Effector memory CD4-positive, alpha-beta T cell (primary cell): ENCODE measurements at places on chromosomes 3 and 15.

GRCh38 chr3:66377800-66378199 is 123.0 kb downstream of the LRIG1 start:
- H3K27me3 ChIP-seq: no peaks in the 10 kb centered on the region
- H3K36me3 ChIP-seq: peaks cover 38% of the 10 kb centered on the region
- H3K27ac ChIP-seq: peak overlapping the region; percentile 45
- H3K4me1 ChIP-seq: peaks cover 14% of the 10 kb centered on the region
- DNase-seq: no peak
- no peak overlapping the region for H3K4me3 ChIP-seq

GRCh38 chr15:66748708-66749035 is 46.6 kb downstream of the SMAD6 start:
- H3K27me3 ChIP-seq: no peaks in the 10 kb centered on the region
- DNase-seq: no peak
- no peaks in the 10 kb centered on the region for H3K36me3 ChIP-seq
- H3K27ac ChIP-seq: no peak overlapping the region

DNA sequence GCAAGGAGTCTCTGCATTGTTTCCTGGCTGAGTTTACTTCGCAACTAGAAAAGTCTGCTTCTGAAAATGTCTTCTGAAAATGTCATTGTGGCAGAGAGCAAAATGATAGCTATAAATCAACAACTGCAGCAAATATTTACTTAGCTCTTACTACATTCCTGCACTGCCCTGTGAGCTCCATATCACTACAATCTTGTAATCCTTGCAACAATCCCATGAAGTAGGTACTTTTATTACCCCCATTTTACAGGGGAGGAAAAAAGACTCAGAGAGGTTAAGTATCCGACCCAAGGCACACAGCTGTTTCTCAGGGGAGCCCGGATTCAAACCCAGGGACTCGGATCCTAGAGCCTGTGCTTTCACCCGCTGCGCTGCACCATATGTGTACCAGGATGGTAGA is 34.2 kb upstream of the SPTBN5 start:
- H3K4me3 ChIP-seq: no peak overlapping the region
- peaks cover 6% of the 10 kb centered on the region for H3K36me3 ChIP-seq
- H3K4me1 ChIP-seq: peaks cover 12% of the 10 kb centered on the region
- no peaks in the 10 kb centered on the region for H3K27me3 ChIP-seq
- H3K27ac ChIP-seq: no peak overlapping the region
- DNase-seq: no peak

- no peak overlapping the region for H3K27ac ChIP-seq
- no peak overlapping the region for H3K4me3 ChIP-seq
- DNase-seq: no peak
- H3K36me3 ChIP-seq: no peaks in the 10 kb centered on the region
- H3K4me1 ChIP-seq: no peaks in the 10 kb centered on the region
Measured at GRCh38 chr15:58568157-58568571, 136.4 kb downstream of the LIPC start.

GRCh38 chr3:147730284-147730683 is 321.1 kb downstream of the ZIC1 start:
- H3K36me3 ChIP-seq: no peaks in the 10 kb centered on the region
- H3K4me1 ChIP-seq: no peaks in the 10 kb centered on the region
- no peak overlapping the region for H3K4me3 ChIP-seq
- no peak overlapping the region for H3K27ac ChIP-seq
- no peaks in the 10 kb centered on the region for H3K27me3 ChIP-seq

GRCh38 chr15:96338074-96338765 is 7.7 kb downstream of the NR2F2 start:
- no peak for DNase-seq
- no peak overlapping the region for H3K27ac ChIP-seq
- H3K36me3 ChIP-seq: no peaks in the 10 kb centered on the region
- no peak overlapping the region for H3K4me3 ChIP-seq

- no peaks in the 10 kb centered on the region for H3K27me3 ChIP-seq
- H3K4me1 ChIP-seq: no peaks in the 10 kb centered on the region
- H3K27ac ChIP-seq: no peak overlapping the region
- DNase-seq: no peak
- H3K4me3 ChIP-seq: no peak overlapping the region
- no peaks in the 10 kb centered on the region for H3K36me3 ChIP-seq
Measured at GRCh38 chr3:73716418-73716817, 91.7 kb upstream of the PDZRN3 start.

GRCh38 chr15:90264671-90265070 is 801 bp upstream of the NGRN start:
- no peak for DNase-seq
- peak overlapping the region; percentile 96 for H3K27ac ChIP-seq
- H3K27me3 ChIP-seq: no peaks in the 10 kb centered on the region
- H3K36me3 ChIP-seq: peaks cover 3% of the 10 kb centered on the region
- peak overlapping the region; percentile 71 for H3K4me3 ChIP-seq
